Heart left ventricle (tissue), 16 donors: ENCODE measurements at places on chromosomes 6 and 20.

GRCh38 chr6:33836806-33837469 lies 33.1 kb upstream of the MLN start:
- DNase-seq = no peak
- H3K4me1 ChIP-seq = peaks cover 4% of the 10 kb centered on the region
- no peak overlapping the region for H3K27ac ChIP-seq
- H3K36me3 ChIP-seq = no peaks in the 10 kb centered on the region

DNA sequence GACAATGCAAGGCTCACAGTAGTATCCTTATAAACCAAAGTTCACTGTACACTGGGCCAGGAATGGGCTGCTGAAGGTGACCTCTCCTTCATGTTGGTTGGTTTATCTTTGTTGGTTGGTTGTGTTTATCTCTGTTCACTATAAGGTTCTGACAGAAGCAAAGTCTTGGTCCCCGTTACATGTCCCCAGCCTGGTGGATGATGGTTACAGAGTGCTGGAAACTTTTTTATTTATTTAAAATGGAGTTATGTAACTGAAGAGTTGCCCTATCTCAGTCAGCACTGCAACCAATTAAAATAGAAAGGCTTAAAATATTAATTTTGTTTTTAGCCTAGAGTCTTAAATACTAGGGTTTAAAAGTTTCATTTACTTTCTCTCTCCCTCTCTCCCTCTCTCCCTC lies 100.6 kb downstream of the SLC16A10 start:
- no peak for DNase-seq
- no peaks in the 10 kb centered on the region for H3K27me3 ChIP-seq
- H3K4me1 ChIP-seq = no peaks in the 10 kb centered on the region
- H3K4me3 ChIP-seq = no peak overlapping the region
- no peaks in the 10 kb centered on the region for H3K36me3 ChIP-seq

DNA sequence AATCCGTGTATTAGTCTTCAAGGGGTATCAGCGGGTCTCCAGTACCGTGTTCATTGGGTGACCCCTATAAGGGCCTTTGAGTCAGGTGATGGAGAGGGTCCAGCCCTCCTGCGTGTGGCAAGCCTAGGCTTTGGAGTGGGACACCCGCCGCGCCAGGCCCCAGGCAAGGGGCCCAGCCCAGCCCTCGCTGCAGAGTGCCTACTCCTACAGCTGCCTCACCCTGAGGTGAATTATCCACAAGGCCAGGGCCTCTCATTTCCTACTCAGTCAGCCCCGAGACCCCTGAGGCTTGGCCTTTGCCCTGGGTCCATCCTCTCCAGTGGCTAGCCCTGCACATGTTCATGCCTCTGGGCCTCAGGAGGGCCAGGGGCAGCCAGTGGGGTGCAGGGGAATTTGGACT lies 45.1 kb downstream of the TMEM242 start:
- H3K36me3 ChIP-seq = no peaks in the 10 kb centered on the region
- no peak overlapping the region for H3K27ac ChIP-seq
- no peaks in the 10 kb centered on the region for H3K4me1 ChIP-seq
- no peak for DNase-seq
- no peak overlapping the region for H3K4me3 ChIP-seq

GRCh38 chr6:166626177-166627032 lies 646 bp downstream of the RPS6KA2 start:
- H3K4me1 ChIP-seq = peaks cover 6% of the 10 kb centered on the region
- peak overlapping the region; percentile 58 for H3K4me3 ChIP-seq
- H3K36me3 ChIP-seq = no peaks in the 10 kb centered on the region
- peak overlapping the region; percentile 76 for H3K27ac ChIP-seq
- DNase-seq = no peak
- H3K27me3 ChIP-seq = no peaks in the 10 kb centered on the region

DNA sequence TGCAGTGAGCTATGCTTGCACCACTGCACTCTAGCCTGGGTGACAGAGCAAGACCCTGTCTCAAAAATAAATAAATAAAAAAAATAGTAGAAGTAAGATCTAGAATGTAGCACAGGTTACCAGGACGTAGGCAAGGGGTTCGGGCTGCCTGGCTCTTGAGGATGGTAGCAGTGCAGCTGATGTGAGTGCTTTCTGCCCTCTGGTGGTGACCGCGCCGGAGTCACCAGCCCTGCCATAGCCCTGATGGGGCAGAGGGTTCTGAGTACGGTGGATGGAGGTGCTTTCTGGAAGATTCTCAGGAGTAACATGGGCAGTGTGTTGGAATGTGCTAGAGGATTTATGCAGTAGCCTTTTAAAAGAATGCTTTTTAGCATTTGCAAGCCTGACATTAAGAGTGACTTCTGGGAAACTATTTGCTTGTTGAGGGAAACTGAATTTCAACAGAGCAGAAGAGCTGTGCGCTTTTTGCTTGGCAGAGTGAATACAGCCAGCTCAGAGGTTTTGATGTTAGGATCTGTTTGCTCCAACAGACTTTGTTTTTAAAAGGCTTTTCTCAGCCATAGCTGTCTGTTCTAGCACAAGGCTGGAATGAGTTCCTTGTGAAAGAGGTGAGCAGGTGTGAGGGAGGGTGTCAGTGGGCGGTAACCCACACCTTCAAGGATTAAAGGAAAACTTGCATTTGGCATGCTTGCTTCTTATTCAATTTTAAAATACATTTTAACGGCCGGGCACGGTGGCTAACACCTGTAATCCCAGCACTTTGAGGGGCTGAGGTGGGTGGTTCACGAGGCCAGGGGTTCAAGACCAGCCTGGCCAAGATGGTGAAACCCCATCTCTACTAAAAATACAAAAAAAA lies 65.9 kb downstream of the PTPN1 start:
- peaks cover 71% of the 10 kb centered on the region for H3K4me1 ChIP-seq
- H3K27ac ChIP-seq = peak overlapping the region; percentile 13
- no peaks in the 10 kb centered on the region for H3K27me3 ChIP-seq

DNA sequence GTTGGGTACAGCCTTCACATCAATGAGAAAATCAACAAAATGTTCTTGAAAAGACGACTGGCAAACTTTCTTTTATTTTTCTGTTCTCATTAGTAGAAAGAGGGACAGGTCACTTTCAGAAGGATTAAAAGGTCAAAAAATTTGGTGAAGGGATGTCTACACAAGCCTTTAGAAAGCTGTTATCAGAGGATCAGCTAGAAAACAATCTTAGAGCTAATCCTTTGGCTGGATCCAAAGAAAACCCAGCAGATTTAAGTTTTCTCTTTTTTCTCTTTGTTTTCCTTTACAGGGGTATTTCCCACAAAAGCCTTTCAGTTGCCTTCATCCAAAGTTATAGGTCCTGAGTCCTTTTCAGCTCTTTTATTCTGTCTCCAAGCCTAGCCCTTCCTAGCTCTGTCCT lies 57.3 kb upstream of the EDN1 start:
- H3K4me3 ChIP-seq = no peak overlapping the region
- no peak overlapping the region for H3K27ac ChIP-seq
- H3K27me3 ChIP-seq = no peaks in the 10 kb centered on the region

DNA sequence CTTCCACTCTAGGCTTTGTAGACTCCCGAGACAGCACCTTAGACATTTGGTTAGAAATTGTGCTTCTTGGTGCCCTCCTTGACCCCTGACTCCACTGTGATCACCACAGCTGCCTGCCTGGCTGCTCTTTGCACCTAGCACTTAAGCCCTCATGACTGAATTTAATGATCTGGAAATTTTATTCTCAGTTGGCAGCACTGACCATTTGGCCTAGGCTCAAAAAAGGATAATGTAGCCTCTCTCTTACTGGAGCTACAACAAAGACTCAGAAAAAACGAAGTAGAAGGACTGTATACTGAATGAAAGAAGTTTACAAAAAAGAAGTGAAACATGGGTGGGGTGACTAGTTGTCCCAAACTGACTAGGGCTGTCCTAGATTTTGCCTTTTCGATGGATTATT lies 11.3 kb upstream of the ABRACL start:
- H3K27ac ChIP-seq = peak overlapping the region; percentile 14
- no peak for DNase-seq
- no peaks in the 10 kb centered on the region for H3K27me3 ChIP-seq
- H3K4me1 ChIP-seq = peaks cover 24% of the 10 kb centered on the region
